ENCODE measurements at places on chromosomes 3 and 15.

- DNase-seq = no peak
Observed at GRCh38 chr15:33639978-33640377, 328.3 kb upstream of the CHRM5 start.

- DNase-seq = no peak
Observed at GRCh38 chr15:80787316-80787715, 8.1 kb downstream of the CEMIP start.

DNA sequence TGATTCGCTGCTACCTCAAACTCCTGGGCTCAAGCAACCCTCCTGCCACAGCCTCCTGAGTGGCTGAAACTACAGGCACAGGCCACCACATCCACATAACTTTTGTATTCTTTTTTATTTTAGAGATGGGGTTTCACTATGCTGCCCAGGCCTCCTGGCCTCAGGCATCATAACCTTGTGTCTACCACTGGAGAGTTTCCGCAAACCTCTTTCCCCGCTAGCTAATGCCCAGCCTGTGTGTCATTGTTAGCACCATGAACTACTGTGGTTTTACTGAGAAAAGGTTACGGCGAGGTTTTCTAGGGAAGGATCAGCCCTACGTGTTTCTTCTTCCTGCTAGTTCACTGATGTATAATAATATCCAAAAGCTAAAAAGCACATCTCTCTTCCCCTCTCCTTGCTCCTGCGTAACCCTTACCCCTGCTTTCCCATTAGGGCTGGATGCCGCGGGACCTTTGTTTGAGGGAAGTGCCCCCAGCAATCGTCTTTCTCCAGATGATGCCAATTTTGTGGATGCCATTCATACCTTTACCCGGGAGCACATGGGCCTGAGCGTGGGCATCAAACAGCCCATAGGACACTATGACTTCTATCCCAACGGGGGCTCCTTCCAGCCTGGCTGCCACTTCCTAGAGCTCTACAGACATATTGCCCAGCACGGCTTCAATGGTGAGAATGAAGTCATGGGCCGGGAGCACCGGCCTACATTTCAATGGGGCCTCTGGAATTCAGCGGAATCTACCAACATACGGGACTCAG lies 113.7 kb downstream of the LIPC start:
- no peak for DNase-seq

DNA sequence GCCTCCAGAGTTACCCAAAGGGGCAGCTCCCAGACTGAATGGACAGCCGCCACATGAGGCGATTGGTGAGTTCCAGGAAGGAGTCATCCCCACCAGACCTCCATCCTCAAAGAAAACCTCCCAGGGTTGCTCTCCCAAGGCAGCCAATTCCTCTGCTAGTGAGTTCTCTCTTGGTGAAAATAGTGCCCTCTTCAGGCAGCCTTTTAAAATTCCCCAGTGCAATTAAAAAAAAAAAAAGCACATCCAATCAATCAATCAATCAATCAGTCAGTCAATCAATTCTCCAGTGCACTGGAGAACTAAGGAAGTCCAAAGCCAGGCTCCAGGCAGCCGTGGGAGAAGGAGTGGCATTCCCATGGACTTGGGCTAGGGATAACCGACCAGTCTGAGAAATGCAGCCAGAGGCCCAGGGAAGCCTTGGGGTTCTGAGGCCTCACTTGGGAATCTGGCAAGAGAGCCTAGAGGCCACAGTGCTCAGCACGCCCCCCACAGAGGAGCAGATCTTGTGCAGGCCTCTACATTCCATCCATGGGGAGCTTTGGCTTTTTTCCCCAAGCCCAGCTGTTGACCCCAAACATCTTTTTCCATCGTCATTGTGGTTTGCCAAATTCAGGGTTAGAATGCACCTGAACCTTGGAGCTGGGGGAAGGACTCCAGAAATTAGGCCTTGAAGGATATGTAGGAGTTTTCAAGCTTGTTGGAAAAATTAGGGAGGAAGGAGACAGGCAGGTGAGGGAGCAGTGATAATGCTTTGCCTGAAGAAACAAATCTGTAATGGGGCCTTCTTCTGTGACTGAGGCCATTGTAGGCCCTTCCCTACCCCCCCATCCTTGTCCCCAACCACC lies 4.8 kb downstream of the PAQR5 start:
- DNase-seq = no peak

GRCh38 chr3:156382458-156383346 lies 172.2 kb downstream of the SSR3 start:
- DNase-seq = no peak

DNA sequence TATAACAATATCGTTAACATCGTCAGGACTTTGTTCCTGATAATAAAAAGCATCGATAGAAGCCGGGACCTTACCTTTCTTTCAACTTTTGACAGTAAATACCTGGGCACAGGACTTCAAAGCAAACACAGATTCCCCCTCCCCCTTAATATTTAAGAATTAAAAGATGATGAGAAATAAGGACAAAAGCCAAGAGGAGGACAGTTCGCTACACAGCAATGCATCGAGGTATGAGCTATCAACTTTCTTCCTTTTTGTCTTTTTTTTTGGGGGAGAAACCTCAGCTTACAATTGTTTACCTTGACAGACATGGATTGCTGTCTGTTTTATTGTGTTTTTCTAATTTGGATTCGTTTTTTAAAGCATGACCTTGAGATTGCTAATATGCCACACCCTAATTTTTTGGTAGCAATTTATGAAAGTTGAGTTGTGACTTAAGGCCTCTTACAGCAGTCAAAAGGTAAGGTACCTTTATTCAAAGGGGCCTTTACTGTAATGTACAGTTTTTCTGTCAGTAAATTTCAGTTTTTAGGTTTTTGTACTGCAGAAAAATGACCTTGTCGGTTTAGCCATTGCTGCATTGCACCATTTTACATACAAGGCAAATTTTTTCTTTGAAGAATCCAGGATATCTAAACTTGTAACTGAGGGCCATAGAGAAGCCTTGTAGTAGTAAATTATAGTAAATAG lies 1.1 kb downstream of the CHD2 start:
- no peak for DNase-seq
